ENCODE measurements at places on chromosomes 4 and X.

- DNase-seq = no peak
Measured at GRCh38 chr4:56535915-56536314, 30.3 kb downstream of the ARL9 start.

- no peak for DNase-seq
Measured at GRCh38 chr4:128600996-128601871, 208.3 kb upstream of the JADE1 start.

- no peak for DNase-seq
Measured at GRCh38 chr4:75102787-75103085, 169.8 kb downstream of the PARM1 start.

GRCh38 chrX:37785569-37785968 lies 5.7 kb downstream of the CYBB start:
- no peak for DNase-seq

DNA sequence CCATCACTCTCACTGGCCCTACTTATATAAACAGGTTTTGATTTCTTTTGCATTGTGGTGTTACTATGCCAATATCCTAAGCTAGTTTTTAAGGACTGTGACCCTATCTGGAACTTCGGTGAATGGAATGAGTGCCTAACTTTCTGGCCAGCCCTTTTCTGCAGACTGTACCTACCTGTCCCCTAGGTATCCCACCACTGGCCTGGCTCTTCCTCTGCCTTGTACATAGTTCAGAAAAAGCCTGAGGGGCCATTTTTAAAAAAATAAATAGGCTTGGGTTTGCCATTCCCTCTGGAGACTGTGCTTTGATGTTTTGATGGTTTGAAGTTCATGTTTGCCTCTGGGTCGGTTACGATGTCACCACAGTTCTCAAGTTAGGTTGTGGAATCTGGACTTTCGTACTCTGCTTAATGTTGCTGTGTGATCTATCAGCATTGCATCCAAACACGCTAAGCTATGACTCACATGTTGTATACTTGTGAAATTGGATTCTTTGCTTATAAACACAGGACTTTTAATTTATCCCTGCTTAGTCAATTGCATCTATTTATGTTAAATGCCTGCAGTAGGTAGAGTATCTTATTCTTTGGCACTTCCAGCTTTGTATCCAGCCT lies 182.0 kb downstream of the ANKRD50 start:
- no peak for DNase-seq

DNA sequence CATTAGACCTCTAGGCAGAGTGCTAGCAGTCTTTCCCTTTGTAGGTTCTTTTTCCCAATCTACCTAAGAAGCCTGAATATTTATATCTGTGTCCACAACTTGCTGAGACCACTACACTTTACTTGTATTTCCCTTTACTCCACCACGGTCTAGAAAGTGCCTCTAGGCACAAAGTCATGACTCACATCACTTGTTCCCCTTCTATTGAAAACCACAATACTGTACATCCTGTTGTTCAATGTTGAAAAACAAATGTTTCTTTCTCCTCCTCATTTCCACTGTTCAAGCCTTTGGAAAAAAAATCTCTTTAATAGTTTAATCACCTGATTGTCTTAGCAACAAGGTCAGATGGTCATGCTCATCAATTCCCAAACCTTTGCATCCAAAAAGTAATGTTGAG lies 326.7 kb downstream of the GUCY2F start:
- no peak for DNase-seq

DNA sequence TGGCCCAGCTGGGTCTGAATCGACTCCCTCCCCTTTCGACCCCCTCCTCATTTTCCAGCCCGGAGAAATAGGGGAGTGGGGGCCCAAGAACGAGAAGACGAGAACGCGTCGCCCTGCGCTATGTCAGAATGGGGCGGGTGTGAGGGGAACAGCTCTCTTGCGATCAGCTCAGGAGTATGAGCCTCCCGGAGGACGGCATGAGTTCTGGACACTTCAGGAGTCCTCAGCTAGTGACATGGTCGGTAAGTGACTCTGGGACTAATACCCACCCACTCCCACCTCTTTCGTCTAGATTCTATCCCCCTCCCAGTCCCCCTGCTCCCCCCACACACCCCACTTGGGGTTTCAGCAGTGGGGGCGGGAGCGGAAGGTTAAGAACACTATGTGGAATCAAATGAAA lies 944 bp downstream of the KLF8 start:
- no peak for DNase-seq

- DNase-seq = no peak
Measured at GRCh38 chr4:158936238-158936637, 166.6 kb upstream of the RAPGEF2 start.

GRCh38 chr4:53346920-53347852 lies 18.7 kb downstream of the SCFD2 start:
- DNase-seq = no peak

DNA sequence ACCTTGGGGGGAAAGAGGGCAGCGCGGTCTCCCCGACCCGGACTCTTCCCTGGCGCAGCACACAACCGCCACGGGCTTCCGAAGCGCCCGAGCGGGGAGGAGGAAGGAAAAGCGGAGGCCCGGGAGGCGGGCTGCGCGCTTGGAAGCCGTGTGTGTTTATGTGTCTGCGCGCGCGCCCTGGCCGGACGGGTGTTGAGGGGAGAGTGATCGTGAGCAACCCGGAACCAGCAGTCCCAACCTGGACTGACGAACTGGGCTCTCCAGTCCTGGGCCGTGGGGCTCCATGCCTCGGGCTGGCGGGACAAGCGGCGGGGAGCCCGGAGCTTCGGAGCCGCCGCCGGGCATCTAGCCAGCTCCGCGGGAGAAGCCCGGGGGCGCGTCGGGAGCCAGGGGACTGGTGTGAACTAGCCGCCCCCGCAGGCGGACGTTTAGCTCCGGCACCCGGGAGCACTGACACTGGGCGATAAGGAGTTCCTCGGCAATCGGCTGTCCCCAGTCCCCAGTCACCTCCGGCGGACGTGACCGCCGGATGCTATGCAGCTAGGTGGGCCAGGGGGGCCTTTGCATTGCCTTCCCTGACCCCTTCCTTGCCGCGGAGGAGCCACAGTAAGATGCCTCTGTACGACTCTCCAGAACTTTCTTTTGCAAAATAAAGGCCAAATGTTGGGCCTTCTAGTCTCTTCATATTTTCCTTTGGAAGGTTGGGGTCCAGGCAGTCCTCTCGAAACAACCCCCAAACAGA lies 74.8 kb upstream of the BCOR start:
- no peak for DNase-seq

DNA sequence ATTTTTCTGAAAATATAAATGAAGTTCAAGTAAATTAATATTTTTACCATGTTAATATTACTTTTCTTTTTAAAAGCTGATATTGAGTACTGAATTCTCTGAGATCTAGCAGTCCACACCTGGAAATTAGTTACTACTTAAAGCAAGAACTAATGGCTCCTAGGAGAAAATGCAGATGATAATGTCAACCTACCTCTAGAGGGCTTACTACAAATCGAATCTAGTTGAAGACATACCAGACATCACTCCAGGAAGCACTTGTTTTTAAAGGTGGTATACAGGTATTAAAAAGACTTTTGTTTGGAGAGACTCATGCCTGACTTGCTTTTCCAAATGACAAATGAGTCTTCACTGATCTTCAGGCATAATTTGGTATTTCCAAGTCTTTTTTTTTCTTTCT lies 516.4 kb upstream of the BOD1L1 start:
- no peak for DNase-seq

DNA sequence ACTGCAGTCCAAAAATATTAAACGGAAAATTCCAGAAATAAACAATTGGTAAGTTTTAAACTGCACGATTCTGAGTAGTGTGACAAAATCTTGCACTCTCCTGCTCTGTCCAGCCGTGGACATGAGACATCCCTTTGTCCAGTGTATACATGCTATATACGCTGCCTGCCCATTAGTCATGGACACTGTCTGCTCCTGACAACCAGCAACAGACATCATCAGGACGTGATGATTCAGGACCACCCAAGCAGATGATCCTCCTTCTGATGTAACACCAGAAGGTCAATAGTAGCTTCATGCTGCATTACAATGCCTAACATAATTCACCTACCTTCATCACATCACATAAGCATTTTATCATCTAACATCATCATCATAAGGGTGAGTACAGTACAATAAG lies 36.3 kb downstream of the ATRX start:
- DNase-seq = no peak

GRCh38 chr4:41177016-41177415 lies 37.3 kb downstream of the APBB2 start:
- no peak for DNase-seq

- no peak for DNase-seq
Measured at GRCh38 chrX:121216641-121217374, 169.4 kb downstream of the GLUD2 start.

DNA sequence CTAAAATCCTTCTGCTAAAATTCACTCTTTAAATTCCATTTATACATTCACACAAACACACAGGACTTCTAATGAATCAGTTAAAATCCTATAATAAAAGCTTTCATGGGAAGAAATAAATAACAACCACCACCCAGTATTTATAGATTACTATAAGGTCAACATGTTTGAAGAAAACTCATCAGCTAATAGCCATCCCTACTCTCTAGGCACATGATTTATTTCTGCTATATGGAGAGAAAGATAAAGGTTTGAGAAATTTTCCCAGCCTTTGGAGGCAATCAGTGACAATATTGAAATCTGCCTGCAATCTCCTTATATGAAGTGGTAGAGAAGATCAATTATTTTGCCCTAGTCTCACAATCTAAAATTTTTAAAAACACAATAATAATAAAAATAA lies 1038.9 kb upstream of the DIAPH2 start:
- DNase-seq = no peak

DNA sequence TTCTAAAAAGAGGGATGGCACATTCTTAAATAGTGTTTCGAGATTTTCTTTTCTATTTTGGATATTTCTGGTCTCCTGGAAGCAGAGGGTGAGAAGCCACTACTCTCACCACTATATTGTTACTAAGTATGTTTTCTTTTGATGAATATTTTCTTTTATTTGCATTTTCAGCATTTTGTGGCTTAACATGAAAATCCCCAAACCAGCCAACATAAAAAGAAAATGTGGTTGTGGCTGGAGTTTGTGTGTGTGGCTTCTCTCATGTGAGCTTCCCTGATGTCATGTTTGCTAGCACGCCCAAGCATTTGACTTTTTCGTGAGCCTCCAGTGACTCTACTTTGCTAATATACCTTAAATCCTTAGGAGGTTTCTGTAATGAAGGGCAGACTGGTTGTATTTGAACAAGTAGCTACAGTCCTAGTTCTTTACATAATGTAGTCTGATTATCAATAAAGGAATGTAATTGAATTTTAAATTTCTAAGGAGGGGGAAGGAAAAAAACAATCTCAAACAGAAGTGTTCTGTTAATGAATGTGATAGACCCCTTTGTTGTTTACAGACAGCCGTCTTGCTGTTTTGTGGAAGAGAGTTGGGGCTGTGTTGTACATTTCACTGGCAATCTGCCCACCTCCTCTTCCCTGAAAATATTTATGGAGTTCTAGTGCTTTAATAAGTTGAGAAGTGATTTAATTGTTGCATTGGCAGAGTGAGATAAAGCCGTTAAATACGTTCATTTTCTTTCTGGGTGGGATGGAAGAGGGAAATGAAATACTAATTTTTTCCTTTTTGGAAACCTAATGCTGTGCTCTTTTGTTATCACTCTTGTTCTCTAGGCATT lies 114.6 kb downstream of the ARHGAP10 start:
- DNase-seq = no peak

DNA sequence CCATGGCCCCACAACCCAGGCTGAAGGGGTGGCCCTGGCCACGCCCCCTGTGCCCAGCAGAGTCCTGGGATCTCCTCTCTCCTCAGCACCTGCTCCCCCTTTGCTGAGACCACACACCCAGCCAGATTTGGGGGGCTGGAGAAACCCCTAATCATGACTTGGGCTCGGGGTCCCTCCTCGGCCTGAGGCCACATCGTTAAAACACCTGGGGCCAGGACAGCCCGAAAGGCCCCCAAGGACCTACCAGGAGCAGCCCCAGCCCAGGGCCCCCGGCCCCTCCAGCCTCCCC lies 116.7 kb downstream of the FAM53A start:
- DNase-seq = no peak

DNA sequence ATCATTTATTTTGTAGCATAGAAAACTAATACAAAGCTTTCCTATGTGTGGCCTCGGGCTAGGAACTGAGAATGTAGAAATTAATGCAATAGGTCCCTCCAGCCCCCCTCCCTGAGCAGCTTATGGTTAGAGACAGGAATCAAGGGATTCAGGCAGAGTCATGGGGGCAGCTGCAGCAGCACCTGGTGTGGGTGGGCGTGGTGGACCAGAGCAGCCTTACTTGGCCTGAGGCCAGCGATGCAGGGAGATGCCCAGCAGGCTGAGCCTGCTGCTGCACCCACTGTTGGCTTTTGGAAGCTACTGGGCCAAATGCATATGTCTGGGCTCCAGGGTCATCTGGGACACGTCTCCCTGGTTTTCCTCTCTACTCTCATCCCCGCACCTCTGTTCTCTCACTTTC lies 74.0 kb downstream of the STK32B start:
- DNase-seq = no peak

DNA sequence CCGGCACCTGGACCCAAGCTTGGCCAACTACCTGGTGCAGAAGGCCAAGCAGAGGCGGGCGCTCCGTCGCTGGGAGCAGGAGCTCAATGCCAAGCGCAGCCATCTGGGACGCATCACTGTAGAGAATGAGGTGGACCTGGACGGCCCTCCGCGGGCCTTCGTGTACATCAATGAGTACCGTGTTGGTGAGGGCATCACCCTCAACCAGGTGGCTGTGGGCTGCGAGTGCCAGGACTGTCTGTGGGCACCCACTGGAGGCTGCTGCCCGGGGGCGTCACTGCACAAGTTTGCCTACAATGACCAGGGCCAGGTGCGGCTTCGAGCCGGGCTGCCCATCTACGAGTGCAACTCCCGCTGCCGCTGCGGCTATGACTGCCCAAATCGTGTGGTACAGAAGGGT lies 3.7 kb downstream of the SUV39H1 start:
- no peak for DNase-seq

DNA sequence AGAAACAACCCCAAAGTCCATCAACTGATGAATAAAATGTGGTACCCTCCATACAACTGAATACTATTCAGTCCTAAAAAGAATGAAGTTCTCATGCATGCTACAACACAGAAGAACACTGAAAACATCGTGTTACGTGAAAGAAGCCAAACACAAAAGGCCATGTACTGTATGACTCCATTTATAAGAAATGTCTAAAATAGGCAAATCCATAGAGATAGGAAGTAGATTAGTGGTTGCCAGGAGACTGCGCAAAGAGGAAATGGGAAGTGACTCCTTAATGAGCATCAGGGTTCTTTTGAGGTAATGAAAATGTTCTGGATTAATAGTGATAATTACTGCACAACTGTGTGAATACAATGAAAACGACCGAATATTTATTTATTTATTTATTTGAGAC lies 23.4 kb downstream of the FBXW7 start:
- no peak for DNase-seq

DNA sequence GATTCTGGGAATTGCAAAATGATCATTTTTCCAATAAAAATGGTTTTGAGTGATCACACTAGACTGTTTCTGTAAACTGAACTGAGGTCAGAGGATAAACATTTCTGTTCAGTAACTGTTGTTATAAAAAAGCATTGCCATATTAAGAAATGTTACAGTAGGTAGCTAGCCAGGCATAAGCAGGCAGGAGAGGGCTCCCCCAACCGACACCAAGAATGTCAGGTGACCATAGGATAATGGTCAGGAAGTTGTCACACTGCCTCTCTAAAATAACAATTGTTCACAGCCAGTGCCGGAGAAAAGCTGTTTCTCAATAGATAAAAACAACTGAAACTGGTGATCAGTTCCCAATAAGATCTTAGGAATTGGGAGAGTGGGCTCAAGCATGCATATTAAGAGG lies 306.2 kb upstream of the SLIT2 start:
- no peak for DNase-seq

- no peak for DNase-seq
Measured at GRCh38 chr4:61827907-61828391, 627.8 kb downstream of the ADGRL3 start.
